ENCODE measurements at places on chromosomes 16 and 17. TPM values are rescaled to one million over a fixed set of nuclear protein-coding genes. Genes with fewer than 3 reads are reported as not detected.

Gene PYY
- total RNA-seq = not detected

Gene SYNGR3
- total RNA-seq = 5.5 TPM

DNA sequence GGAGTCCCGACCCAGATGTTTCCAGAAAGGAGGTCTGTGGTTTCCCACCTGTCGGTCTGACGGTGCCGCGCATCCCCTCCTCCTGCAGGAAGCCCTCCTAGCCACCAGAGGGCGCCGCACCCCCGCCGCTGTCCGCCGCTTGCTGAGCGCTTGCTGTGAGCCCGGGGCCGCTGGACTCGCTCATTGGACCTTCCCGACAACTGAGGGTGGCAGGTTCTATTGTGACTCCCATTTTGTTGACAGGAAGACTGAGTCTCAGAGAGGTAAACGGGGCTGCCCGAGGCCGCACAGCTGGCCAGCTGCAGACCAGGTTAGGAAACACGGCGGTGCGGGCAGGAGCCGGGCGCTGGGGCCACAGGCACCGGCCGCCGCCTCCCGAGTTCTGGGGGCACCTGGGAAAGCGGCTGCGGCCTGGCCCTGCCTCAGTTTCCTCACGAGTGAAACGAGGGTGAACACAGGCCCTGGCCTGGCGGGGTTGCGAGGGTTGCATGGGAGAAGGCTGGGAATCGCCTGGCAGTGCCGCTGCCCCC, 191.1 kb upstream of the CIBAR2 start:
- DNase-seq = no peak

GRCh38 chr16:54591816-54592246, 305.2 kb upstream of the IRX3 start:
- no peak for DNase-seq

DNA sequence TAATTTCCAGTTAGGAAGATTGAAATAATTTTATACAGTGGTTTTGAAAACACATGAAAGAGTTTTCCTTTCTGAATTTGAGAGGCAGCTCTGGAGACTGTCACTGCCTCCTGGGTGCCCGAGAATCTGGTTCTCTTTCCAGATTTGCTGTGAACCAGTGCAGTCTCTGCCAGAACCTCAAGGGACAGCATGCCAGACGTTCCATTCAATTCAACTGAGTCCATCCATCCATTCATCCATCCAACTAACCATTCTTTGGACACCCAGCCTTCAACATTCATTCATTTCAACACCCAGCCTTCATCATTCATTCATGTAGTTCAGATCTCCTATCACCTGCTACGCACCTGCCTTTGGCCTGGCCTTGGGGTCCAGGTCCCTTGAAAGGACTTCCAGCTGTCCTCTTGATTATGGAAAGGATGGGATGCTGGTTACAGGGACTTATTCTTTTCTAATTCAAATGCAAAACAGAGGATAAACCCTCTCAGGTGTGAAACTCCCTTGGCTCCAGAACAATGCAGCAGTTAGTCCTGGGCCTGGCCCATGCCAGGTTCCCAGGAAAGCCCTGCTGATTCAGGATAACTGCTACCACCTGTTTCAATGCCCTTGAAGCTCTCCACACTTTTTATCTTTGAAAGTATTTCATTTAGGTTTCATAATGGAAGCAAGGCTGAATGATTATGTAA, 68.7 kb downstream of the WSCD1 start:
- DNase-seq = no peak

- DNase-seq = no peak
Measured at GRCh38 chr16:30095166-30096078, 591 bp downstream of the YPEL3 start.

GRCh38 chr16:10033556-10033955, 148.7 kb downstream of the GRIN2A start:
- no peak for DNase-seq

GRCh38 chr16:19745286-19746010, 27.4 kb downstream of the IQCK start:
- DNase-seq = peak; percentile 64

- no peak for DNase-seq
Measured at GRCh38 chr17:20948984-20949777, 93.6 kb downstream of the USP22 start.

- DNase-seq = no peak
Measured at GRCh38 chr17:59298521-59298920, 32.9 kb upstream of the YPEL2 start.

DNA sequence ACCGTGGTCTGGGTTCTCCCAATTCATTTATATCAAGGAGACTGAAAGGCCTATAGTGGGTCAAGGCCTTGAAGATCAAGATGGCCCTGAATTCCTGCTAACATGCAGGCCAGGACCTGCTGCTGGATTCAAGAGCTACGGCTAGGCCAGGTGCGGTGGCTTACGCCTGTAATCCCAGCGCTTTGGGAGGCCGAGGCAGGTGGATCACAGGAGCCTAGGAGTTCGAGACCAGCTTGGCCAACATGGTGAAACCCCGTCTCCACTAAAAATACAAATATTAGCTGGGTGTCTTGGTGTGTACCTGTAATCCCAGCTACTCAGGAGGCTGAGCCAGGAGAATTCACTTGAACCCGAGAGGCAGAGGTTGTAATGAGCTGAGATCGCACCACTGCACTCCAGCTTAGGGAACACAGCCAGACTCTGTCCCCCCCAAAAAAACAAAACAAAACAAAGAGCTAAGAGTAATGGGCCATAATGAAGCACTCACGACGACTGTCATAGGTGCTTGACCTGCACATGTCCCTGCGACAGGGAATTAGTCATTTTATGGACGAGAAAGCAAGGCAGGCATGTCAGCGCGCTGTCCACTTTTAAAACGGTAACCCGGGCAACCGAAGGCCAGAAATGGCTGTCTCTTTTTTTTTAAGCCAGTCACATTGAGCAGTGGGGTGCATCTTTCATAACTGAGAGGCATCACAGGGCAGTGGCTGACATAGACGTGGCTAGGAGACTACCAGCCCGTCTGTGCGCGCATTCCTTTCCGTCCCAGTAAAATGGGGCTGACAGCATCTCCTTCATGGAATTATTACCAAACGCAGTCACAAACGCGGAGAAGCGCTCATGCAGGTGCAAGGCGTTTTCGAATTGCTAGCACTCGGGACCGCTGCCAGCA, 1.0 kb upstream of the FBRS start:
- DNase-seq = no peak

- DNase-seq = peak; percentile 50
Measured at GRCh38 chr16:80526418-80527061, 14.3 kb upstream of the DYNLRB2 start.

GRCh38 chr16:65015599-65015998, 106.3 kb downstream of the CDH11 start:
- no peak for DNase-seq

DNA sequence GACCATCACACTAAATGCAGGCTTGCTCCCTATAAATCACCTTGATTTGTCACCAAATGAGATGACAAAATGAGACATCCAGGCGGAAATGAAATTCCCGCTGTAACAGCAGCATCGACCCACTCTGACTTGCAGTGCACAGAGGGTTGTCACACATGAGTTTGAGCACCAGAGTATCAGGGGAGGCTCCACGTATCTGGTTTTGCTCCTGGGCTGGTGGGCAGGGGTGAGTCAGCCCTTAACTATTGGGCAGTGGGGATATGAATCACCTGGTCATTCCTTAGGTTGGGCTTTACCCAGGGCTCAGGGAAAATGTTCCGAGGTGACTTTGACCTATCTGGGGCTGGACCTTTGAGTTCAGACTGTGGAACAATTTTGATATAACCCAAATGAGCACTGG, 245.2 kb upstream of the CCL2 start:
- no peak for DNase-seq
